ENCODE measurements at places on chromosomes 5 and 9.

- DNase-seq: no peak
Measured at GRCh38 chr9:86406366-86406765, 52.2 kb upstream of the TUT7 start.

DNA sequence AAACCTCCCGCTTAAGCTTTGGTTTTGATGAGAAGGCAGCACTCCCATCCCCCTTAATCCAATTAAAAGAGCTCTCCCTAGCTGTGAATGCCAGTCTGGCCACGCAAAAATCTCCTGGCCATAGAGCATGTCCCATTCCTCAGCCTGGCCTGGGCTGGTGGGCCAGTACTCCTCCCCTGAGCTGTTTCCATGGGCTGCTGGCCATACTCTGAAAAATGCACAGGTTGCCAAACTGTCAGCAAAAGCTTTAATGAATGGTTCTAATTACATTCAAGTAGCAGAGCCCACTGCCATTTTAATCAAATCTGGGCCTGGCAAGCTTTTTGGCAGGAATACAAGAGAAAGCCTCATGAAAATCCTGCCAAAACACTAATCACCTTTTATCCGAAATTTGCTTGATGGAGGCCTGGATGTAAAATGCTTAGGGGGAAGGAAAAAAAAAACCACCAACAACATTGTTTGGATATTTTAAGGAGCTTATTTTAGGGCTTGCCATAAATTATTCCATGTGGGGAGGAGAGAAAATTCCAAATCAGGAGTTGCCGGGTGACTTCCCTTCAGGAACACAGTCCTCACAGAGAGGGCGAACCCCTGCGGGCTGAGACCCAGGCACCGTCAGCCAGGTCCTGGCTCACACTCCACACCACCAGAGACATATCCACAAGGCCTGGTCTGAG, 243.3 kb downstream of the SEC61B start:
- no peak for DNase-seq

- DNase-seq: no peak
Measured at GRCh38 chr9:127025042-127025441, 97.4 kb downstream of the ANGPTL2 start.

DNA sequence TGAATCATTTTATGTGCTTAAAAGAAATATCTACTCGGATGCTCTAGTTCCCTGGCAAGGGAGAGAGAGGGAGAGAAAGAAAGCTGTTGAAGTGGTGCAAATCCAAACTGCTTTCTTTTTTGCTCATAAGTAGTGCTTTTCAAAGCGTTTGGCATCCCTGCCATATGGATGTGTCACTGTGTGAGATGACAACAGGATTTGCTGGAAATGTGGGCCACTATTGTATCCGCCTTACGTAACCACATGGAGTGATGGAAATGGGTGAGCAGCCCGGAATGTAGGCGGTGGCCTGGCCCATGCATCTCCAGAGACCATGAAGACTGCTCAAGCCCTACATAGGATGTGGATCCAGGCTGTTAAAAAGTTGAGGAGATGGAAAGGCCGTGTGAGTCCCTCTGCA, 30.8 kb downstream of the TJP2 start:
- no peak for DNase-seq

DNA sequence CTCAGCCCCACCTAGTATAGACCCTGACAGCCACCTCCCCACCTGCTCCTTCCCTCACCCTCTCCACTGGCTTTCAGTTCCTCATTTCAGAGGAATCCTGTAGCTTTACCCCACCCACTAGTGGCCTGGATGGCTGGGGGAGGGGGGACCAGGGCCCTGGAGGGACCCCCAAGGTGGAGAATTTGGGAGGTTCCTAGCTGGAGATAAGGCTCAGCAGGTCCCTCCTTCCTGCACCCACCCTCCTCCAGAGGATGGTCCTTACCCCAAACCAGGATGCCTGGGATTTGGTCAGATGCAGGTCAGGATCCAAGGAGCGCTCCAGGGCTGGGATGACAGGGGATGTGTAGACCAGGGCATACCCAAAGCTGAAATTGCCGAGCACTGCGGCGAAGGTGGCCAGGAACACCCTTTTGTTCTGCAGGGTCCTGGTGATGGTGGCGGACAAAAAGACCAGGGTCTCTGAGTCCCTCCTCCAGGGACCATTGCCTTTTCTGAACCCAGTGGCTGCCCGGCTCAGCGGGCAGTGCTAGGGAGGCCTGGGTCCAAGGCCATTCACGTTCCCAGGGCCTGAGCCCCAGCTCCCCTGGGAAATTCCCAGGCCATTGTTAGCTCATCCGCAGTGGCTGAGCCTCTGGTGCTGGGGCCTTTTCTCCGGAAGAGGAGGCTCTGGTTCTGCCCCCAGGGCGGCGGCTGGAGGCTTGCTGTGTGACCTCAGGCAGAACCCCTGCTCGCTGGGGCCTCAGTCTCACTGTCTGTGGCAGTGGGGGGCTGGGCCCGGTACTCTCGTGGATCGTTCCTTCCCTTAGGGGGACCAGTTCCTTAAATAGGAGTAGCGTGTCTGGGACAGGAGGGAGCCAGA, 678 bp downstream of the SLC2A6 start:
- no peak for DNase-seq

Measured in cardiac septum (tissue), 1 donor.